ENCODE measurements at places on chromosomes 2 and 18.

GRCh38 chr2:29201979-29202378, 86.8 kb downstream of the CLIP4 start:
- DNase-seq: no peak

DNA sequence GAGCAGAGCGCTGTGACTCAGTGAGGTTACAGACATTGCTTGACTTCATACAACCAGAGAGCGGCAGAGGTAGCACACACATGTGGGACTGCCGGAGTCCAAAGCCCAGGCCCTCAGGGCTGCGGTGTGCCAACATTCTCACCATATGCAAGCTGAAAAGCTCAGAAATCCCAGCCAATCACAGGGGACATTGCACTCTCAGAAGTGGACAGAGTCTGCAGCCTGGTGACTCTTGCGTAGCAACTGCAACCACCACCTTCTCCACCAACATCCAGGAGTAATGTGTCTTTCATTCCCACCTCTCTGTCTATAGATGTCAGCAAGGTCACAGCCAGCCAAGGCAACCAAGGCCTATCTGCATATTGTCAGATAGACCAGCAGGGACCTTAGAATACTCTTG, 158.1 kb downstream of the TTC32 start:
- no peak for DNase-seq

GRCh38 chr18:36155851-36156757, 26.4 kb downstream of the ELP2 start:
- DNase-seq: no peak

DNA sequence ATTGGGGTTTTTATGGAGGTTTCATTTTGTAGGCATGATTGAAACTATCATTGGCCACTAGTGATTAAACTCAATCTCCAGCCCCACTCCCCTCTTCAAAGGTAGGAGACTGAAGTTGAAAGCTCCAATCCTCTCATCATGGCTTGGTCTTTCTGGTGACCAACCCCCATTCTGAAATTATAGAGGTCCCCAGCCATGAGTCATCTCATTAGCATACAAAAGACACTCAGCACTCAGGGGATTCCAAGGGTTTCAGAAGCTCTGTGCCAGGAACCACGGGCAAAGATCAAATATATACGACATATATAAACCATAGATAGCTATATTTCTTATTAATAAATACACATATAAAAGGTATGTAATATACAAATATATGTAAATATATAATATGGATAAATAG, 256.0 kb upstream of the POU3F3 start:
- no peak for DNase-seq

DNA sequence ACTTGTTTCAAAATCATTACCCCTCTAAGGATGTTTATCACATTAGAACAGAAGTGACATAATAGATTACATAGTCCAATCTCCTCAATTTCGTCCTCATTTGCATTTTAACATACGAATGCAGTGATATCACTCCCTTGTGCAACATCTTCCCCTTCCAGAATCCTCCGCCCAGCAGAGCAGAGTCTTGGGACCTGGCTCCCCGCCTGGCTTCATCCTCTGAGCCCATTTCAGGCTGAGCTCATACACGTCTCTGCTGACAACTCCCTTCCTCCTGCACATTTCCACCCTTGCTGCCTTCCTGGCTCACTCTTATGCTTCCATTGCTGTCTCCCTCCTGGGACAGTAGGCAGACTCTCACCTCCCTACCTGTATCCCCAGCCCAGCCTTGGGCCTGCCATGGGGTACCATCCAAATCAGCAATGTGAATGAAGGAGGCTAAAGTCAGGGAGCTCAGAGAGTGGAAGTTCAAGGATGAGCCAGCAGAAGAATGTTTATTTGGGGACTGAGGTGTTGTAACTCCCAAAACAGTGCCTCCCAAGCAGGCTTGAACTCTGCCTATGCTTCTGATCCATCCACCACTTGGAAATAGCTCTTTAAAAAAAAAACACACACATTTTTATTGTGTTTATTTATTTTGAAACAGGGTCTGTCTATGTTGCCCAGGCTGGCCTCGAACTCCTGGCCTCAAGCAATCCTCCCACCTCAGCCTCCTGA, 165.2 kb downstream of the TMEM200C start:
- no peak for DNase-seq

GRCh38 chr2:8571792-8572499, 109.9 kb upstream of the ID2 start:
- DNase-seq: no peak

DNA sequence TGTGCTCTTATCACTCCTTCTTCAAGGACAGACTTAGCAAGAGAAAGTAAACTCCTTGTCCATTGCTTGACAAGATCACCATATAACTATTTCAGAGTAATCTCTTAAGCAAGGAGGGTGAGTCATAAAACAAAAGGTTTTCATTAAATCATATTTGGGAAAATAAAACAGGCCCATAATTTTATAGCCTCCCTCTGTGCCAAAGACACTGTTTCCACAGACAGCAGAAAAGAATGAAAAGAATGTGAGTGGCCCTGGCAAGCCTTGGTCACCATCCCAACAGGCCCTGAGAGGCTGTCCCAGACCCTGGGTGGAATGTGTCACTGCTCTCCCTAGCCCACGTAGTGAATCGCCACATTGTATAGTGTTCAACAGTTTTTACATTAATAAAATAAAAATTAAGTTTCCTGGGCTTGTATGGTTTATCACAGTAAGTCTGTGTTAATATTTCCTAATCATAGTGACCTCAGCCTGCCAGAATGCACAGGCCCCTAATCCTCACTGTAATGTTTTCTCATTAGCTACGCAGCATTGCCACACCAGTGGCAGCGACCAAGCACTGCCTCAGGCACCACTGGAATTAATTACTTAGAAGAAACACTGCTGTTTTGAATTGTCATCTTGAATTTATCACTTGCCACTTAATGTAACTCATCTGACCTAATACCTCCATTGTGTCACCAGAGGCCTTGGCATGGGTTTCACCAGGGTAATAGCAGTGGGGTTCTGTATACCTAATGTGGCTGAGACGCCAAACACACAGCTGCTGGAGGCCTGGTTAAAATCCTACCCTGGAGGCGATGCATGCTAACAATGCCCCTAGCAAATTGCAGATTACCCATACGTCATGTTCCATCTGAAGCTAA, 401.9 kb downstream of the LNPK start:
- DNase-seq: no peak

DNA sequence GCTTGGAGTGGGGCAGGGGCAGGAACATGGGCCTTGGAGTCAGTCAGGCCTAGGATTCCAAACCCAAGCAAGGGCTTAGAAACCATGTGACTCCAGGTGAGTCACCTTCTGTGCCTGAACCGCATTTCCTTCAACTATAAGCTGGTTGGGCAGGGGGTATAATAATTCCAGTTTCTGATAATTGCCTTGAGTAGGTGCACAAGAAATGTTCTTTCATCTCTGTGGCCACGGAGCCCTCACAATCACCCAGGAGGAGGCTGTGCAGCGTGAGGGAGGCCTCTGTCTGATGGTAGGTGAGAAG, 112.1 kb upstream of the HAAO start:
- DNase-seq: no peak

GRCh38 chr2:12106440-12107080, 360.1 kb downstream of the LPIN1 start:
- DNase-seq: peak; percentile 89

GRCh38 chr2:24613154-24613814, 122.2 kb downstream of the NCOA1 start:
- DNase-seq: no peak

DNA sequence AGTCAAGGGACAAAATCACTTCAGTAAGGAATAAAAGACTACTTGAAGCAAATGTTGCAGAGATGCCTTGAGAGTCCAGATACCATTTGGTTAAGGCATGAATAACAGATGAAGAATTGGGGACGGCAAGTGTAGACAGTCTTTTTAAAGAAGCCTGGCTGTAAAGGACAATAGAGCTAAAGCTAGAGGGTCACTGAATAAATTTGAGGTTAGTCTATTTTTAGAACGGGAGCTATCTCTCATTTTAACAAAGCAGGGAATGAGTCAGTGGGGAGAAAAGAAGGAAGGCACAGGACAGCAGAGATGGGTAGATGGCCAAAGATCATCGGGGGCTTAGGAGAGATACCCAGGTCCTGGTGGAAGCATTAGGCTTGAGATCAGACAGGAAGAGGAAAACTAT, 30.6 kb upstream of the CHN1 start:
- DNase-seq: no peak

GRCh38 chr2:179861027-179861415, 391 bp downstream of the ZNF385B start:
- no peak for DNase-seq

- DNase-seq: no peak
Measured at GRCh38 chr18:61651880-61652268, 240.9 kb downstream of the RNF152 start.

DNA sequence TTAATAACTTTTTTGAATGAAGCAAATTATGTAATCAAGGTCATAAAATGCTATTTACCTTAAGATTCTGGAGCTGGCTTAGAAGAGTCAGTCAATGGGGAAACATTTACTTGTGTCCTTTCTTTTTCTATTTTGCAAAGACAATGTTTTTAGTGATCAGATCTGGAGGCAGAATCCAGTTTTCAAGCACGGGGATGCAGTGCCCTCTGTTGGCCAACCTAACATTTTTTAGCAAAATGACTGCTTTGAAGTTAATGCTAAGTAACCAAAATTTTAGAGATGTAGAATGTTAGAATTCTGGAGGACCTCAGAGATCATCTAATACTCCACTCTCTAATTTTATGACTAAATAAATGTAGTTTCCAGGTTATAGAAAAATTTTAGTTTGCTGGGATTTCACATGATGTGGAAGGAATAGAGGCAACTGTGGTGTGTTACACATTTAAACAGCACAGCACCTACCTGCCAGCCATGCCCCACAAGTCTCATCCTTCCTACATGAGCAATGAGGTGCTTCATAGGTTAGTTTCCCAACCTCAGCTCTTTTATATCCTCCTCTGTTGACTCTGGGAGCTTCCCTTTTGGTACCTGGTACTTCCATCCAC, 23.6 kb upstream of the SLC9A4 start:
- DNase-seq: peak; percentile 27

- DNase-seq: no peak
Measured at GRCh38 chr2:60045456-60045855, 508.0 kb downstream of the BCL11A start.

- DNase-seq: no peak
Measured at GRCh38 chr2:230347659-230348305, 20.8 kb downstream of the SP140L start.

DNA sequence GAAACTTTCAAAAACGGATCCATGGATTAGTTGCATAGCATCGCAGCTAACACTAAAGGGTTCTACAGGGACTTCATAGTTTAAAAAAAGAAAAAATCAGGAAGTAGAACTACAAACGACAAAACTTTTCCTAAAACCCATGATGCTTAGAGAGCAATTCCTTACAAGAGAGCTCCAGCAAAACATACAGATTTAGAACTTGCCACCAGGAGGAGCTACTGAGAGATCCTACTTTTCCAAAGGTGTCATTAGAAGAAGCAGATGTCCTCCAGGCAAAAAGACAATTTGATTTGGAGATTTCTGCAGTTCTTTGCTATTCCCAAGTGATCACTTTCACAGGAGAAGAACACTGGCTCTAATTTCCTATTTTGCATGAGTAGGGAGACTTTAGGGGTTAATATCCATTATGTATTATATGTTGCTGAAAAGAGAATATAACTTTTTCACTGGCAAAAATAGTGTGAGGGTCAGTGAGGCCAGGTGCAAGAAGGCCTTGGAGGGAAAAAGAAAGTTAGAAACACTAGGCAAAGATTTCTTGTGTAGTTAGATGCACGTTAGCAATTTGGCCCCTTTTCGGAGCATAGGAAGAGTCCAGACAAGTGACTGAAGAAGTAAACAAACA, 436.2 kb downstream of the SUCLG1 start:
- DNase-seq: no peak

DNA sequence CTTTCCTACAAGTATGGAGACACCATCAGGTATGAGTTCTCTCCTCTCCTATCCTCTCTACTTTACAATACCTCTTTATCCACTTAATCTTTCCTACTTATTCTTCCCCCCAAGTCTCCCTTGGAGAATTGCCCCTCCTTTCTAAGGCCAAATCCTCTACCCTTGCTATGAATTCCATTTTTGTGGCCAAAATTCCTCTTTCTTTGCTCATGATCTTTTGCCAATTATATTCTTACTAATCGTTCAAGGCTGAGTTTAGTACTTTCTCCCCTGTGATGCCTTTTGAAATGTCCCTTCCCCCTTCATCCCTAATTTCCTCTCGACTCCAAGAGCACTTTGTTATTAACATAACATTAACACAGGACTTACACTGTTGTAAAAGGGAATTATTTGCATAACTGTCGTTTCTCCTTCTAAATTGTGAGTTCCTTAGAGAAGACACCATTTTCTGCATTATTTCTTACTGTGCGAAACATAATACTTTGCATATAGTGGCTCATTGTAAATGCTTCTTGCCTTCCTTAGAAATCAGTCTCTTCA, 133.4 kb downstream of the KCTD1 start:
- no peak for DNase-seq

- DNase-seq: no peak
Measured at GRCh38 chr2:205660521-205661124, 21.7 kb upstream of the NRP2 start.

GRCh38 chr2:229980431-229981184, 58.3 kb downstream of the FBXO36 start:
- peak; percentile 68 for DNase-seq

DNA sequence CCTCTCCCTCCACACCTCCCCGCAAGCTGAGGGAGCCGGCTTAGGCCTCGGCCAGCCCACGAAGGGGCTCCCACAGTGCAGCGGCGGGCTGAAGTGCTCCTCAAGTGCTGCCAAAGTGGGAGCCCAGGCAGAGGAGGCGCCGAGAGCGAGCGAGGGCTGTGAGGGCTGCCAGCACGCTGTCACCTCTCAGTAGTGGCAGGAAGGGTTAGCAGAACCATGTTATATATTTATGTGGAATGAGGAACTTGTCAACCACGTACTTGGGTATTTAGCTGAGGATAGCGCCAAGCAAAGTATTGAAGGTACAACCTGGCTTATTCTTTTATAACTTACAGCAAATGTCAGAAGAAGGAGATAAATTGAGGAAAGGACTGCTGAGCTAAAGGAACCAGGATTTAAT, 144.1 kb upstream of the MGAT5 start:
- no peak for DNase-seq

DNA sequence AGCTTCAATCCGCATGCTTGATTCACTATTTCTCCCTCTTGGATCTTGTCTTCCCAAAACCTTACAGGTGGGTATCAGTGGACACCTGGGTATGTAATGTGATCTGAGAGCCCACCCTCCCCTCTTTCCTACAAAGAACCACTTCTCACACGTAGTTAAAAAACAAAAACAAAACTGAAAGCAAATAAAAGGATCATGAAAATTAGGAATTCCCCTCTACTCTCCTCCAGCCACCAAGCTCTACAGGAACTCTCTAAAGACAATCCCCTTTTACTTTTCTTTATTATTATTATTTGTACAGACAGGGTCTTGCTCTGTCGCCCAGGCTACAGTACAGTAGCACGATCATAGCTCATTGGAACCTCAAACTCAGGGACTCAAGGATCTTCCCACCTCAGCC, 40.8 kb upstream of the MYO1B start:
- no peak for DNase-seq

GRCh38 chr2:28592481-28592880, 96.6 kb downstream of the PLB1 start:
- no peak for DNase-seq

Measured in heart left ventricle (tissue), 16 donors.